ENCODE measurements at places on chromosomes 5 and 9.

DNA sequence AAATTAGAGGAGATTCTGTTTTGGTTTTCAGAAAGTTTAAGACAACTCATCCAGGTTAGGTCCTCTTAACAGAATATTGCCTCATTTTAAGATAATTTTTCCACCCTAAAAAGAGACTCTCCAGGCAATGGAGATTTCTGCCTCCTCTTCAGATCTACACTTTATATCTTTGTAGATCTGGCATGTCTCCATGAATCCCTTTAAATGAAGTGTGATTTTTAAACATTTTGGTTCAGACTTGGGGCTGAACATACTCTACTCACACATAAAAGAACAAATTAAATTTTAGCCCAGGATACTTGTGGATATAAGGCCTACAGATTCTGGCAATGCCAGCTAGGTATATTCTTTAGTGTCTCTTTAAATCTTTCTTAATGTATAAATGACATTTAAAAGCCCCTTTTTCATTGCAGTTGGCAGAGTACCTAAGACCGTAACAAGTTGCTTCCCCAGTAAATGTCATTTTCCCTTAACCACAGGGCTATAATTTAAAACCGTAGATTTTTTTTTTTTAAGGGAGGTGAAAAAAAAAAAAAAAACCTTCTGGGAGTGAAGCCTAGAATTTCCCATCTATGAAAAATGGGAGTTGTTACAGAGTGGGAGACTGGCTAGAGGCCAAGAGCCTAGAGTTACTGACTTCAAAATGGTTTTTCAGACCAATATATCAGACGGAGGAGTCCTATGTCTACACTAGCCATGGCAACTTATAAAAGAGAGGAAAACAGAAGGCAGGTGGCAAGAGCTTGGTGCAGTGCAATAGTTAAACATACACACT, 207.8 kb upstream of the TARS1 start:
- DNase-seq = no peak

DNA sequence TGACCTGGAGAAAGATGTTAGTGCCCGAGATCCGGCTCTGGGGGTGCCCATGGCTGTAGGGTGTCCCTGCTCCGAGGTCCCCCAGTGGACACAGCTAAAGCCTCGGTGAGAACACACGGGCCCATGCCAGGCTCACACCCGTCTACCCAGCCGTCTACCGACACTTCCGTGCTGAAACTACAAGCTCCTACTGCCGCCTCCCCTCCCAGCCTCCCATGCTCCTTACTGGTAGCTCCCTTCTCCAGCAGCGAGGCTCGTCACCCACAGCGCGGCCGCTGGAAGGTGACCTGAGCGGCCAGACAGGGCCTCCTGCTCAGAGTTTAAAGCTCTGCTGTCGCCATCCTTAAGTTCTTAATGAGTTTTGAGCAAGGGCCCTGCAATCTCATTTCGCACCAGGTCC, 33.2 kb upstream of the CLPTM1L start:
- DNase-seq = no peak

DNA sequence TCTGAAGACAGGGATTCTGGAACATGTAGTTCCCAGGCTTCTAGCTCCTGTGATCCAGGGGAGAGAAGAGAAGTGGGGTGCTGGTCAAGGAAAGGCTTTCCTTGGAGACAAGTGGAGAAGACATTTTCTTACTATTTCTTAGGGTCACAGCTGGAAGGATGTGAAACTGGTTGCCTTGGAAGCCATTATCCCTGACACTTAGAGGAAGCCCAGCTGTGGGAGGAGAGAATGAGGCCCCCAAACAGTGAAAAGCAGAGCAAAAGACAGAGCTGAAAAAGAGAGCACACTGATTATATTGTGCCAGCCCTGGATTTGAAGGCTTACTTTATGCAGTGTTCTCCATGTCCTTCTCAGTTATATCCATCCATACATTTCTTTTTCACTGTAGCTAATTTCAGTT, 17.5 kb upstream of the SHB start:
- no peak for DNase-seq

DNA sequence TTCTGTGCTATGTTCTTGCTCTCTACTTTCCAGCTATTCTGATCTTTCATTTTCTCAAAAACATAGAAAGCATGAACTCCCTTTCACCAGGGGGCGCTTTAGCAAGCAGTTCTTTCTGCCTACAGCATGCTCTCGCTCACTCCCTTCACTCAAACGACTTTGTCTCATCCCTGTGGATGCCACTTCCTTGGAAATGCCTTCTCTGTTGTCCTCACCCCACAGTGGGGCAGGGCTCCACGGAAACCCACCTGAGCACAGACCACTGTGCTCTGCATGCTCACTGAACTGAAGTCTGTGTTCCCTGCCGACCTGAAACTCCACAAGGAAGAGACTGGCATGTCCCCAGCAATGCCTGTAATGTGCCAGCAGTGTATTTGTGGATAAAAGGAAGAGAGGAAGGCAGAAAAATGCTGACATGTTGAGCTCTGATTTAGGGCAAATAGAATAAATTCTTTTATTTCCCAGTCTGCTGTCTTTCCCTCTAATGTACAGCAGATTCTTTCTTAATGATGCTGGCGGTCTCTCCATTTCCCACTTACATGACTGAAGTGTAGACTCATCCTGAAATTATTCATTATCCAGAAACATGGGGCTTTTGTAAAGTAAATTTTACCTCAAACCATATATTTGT, 4.9 kb upstream of the ROR2 start:
- DNase-seq = no peak

- no peak for DNase-seq
These were observed 195.0 kb downstream of the ADAMTSL1 start for GRCh38 chr9:18668944-18669343.
